Fibroblast of lung (primary cell): ENCODE measurements at places on chromosomes 2 and 18. TPM values are rescaled to one million over a fixed set of nuclear protein-coding genes. Genes with fewer than 3 reads are reported as not detected.

Gene BOLA3
- total RNA-seq, result 19.5 and 28.2 TPM in 2 replicates

Gene RPRM
- not detected in 2 replicates for total RNA-seq

DNA sequence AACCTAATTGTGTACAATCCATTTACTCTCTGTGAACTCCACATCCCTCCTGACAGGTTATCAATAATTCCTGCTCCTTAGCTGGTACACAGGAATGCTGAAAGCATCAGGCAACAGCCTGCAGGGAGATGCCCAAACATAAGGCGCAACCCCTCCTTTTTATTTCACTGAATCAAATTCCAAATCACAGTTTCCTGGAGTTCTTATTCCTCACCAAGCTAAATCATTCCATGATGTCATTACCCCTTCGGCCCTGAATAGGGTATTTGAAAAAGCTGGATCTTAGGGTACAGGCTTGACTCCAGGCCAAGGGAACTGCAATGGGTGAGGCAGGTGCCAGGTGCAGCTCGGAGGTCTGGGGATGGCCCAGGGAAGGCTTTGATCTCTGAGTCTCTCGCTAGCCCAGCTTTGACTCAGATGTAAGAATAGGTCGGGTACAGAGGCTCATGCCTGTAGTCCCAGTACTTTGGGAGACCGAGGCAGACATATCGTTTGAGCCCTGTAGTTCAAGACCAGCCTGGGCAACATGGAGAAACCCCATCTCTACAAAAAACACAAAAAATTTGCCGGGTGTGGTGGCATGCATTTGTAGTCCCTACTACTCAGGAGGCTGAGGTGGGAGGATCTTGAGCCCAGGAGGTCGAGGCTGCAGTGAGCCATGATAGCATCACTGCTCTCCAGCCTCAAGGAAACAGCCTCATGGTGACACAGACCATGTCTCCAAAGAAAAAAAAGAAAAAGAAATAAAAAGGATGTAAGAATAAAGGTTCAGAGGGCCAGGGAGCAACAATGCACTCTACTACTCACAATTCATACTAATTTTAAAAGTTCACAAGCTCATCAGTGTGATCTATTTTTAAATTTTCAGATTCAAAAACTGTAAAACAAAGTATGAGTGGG is 6.8 kb downstream of the FHL2 start:
- no peak for DNase-seq

DNA sequence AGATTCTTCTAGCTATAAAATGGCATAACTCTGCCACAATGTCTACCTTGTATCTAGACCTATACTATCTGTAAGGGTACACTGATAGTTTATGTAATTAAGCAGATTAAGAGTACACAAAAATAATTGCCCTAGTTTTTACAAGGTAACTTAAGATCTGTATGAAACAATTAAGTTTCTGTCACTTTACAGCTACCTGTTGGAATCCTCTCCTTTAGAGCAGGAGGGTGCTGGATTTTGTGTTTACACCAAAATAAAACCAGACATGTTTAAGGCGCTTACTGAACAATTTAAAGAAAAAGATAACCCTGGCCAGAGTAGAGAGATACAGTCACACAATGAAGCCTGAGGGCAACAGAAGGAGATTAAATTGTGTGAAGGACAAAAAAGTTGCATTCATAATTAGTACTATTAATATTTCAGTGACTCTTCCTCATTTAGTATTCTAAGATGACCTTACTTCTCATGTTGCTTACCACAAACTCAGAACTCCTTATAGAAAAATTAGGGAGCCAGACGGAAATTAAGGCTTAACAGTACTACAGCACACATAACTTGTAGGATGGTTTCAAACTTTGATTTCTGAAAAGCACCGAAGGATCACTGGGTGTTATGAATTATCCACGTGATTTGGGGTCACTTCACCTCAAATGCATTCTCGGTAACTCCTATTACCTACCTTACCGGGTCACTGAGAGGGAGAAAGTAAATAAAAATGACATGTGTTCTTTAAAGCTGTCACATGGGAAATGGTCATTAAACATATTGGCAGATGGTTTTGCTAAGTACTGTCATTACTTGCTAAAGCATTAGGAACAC is 1.0 kb downstream of the DARS1 start:
- no peak for DNase-seq

- DNase-seq, result no peak
Observed at GRCh38 chr2:178947006-178947405, 102.9 kb downstream of the CCDC141 start.
